ENCODE measurements at places on chromosomes 6 and 20.

DNA sequence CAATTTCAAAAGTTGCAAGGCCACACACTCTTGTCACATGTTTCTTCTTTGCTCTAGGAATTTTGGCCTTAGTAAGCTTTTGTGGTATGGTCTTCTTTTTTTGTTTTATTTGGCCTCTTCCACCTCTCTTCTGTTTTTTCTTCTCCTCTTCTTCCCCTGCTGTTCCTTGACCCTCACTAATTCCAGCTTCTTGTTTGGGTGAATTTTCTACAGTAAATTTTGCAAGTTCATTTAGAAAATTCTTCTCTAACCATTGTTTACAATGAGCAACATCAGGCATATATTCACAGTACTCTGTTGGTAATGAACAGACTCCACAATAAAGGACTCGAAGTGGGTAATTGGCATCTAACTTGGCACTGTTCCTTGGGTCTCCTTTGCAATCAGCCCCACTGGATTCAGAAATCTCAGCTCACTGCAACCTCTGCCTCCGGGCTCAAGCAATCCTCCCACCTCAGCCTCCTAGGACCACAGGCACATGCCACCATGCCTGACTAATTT lies 5.0 kb downstream of the ASIP start:
- DNase-seq: no peak

DNA sequence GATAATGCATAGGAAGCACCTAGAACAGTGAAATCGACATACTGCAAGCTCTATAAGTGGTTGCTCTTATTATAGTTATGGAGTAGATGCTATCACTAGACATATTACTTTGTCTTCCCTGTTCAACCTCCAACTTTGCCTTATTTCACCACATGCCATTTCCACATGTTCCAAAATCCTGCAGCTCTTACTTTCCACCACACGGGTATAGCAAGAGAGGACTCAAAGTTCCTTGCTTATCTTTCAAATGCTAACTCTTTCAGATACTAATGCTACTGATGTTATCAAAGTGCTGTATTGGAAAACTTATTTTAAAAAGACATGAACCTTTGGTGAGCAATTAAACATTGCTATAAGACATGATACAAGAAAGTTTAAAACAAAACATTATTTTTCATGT lies 1130.1 kb downstream of the HACE1 start:
- no peak for DNase-seq

DNA sequence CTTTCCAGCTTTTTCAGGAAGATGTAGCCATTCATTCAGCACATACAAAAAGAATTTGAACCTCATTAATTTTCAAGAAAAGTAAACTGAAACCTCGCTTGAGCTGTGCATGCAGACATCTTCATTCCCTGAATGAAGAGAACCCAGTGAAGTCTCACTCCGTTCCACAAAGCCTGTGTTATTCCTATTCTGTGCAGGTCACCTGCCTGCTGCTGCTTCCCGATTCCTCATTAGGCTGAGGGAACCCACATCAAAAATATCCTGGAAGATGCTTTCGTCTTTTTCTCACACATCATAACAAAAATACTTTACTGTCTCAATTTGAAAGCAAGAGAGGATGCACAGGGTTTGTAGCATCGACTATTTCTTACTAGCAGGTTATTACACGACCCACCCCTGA lies 40.1 kb downstream of the TRMT6 start:
- DNase-seq: no peak

DNA sequence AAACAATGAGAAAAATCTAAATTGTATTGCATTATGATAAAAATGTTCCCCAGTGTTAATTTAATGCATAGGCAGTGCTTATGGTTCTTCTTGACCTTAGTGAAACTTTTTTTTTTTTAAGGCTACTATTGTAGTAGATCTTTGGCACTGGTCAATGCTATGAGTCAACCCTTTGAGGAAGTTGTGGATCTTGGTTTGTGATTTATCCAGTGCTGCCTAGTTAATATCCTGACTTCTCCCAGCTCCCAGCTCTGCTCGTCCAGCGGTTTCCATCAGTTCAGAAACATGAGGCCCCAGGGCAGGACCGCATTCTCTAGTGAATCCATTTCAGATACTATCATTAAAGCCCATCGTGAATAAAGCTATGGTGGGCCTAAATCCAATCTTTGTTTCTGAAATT lies 364.5 kb upstream of the JARID2 start:
- no peak for DNase-seq

DNA sequence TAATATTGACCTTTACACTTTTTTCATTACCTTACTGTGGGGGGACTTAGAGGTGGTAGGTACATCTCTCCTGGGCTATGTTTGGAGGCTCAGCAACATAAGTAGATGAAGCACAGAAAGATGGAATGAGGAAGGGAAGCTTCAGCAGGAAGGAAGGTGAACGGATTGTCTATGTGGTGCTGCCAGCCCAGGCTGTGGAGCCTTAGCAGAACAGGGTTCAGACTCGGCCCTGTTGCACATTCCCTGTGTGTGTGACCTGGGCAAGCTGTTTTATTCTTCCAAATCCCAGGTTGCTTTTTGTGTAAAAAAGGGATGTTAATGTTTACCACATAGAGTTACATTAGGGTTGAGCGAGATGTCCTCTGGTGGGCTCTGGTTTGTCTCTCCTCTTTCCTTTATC lies 41.2 kb downstream of the ANKS1A start:
- no peak for DNase-seq
